NCI-H524 (cell line): ENCODE measurements at places on chromosomes 1 and 21.

DNA sequence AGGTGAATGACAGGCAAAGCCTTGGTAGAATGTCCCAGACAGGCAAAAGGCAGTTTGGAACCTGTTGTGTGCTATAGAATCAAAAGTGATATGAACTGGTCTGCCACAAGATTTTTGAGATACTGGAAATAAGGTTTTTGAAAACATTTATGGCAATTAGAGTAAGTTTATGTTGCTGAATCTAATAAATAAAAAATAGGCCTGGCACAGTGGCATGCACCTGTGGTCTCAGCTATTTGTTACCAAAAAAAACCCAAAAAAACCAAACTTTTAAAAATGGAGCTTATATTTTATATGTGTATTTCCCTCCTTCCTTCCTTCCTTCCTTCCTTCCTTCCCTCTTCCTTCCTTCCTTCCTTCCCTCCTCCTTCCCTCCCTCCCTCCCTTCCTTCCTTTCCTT lies 76.4 kb upstream of the ARTN start:
- no peak for DNase-seq

GRCh38 chr1:37553927-37554808 lies at the start of gene SNIP1:
Gene SNIP1 (minus strand): TSS chr1:37554293. CDS start chr1:37554229, 64 bp downstream.
- peak; percentile 88 for DNase-seq

- no peak for DNase-seq
These were observed 181.1 kb downstream of the RWDD3 start for GRCh38 chr1:95415146-95415545.

DNA sequence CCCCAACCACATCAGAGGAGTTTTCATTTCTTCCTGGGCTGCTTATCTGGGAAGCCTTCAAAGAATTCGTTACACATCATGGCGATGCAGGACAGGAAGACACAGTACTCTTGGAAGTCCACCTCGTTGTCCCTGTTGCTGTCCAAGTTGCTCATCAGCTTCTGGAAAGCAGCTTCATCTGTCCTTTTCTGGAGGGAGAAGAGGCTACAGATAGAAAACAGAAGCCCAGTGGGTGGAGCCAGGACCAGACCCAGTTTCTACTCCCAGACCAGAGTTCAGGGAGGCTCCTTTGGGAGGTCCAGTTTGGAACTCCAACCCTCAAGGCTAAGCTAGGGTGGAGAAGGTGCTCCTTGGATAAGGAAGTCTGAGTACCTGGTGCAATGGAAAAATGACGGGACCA lies 1.9 kb downstream of the S100A4 start:
- DNase-seq, result no peak

DNA sequence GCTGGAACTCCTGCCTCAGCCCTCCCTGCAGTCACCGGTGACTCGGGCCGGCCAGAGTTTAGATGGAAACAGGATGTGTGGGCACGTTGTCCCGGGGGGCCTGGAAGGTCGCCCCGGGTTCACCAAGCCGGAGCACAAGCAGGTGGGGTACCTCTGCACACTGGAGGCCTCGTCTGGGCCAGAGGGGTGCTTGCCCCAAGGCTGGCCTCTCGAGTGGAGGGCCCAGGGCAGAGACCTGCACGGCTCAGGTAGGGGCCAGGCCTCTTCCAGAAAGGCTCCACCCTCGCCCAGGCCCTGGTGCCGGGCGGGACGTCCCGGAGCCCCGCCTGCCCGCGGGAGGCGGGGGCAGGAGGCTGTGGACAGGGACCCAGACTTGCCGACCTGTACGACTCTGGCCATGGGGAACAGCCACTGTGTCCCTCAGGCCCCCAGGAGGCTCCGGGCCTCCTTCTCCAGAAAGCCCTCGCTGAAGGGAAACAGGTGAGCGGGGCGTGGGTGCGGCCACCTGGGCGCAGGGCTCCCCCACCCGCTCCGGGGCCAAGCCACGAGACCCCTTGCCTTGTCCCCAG lies at the start of gene PLEKHN1:
Gene PLEKHN1 (plus strand): TSS at position 348 of the 569 bp plus-strand sequence. CDS start 50 bp downstream, at position 398.
- DNase-seq, result no peak
